B cell (primary cell): ENCODE measurements at places on chromosomes 2 and 18. TPM values are rescaled to one million over a fixed set of nuclear protein-coding genes. Genes with fewer than 3 reads are reported as not detected.
A peak's percentile ranks its signal among the peaks of the same experiment; 100 is the strongest.

- peak overlapping the region; percentile 82 for H3K4me3 ChIP-seq
- no peaks in the 10 kb centered on the region for H3K36me3 ChIP-seq
- H3K27ac ChIP-seq = no peak overlapping the region
- peaks cover 13% of the 10 kb centered on the region for H3K4me1 ChIP-seq
Measured at GRCh38 chr2:169478745-169479256, 493 bp upstream of the BBS5 start.

DNA sequence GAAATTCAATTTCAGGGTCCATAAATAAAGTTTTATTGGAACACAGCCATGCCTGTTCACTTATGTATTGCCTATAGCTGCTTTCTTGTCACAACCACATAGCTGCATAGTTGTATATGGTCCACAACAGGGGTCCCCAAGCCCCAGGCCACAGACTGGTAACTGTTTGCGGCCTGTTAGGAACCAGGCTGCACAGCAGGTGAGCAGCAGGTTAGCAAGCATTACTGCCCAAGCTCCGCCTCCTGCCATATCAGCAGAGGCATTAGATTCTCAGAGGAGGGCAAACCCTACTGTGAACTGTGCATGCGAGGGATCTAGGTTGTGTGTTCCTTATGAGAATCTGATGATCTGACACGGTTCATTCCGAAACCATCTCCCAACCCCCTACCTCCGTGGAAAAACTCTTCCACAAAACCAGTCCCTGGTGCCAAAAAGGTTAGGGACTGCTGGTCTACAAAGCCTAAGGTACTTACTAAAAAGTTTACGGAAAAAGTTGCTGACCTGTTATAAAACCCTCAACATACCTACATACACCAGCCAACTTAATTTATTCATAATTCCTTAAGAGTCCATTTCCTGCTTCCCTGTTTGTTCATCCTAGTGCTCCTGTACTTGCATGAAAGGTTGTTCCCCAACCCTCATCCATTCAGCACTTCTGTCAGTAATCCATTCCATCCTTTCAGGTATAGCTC is 40.1 kb downstream of the NDUFAF7 start:
- H3K27me3 ChIP-seq = no peaks in the 10 kb centered on the region
- no peaks in the 10 kb centered on the region for H3K4me1 ChIP-seq
- no peak for DNase-seq

DNA sequence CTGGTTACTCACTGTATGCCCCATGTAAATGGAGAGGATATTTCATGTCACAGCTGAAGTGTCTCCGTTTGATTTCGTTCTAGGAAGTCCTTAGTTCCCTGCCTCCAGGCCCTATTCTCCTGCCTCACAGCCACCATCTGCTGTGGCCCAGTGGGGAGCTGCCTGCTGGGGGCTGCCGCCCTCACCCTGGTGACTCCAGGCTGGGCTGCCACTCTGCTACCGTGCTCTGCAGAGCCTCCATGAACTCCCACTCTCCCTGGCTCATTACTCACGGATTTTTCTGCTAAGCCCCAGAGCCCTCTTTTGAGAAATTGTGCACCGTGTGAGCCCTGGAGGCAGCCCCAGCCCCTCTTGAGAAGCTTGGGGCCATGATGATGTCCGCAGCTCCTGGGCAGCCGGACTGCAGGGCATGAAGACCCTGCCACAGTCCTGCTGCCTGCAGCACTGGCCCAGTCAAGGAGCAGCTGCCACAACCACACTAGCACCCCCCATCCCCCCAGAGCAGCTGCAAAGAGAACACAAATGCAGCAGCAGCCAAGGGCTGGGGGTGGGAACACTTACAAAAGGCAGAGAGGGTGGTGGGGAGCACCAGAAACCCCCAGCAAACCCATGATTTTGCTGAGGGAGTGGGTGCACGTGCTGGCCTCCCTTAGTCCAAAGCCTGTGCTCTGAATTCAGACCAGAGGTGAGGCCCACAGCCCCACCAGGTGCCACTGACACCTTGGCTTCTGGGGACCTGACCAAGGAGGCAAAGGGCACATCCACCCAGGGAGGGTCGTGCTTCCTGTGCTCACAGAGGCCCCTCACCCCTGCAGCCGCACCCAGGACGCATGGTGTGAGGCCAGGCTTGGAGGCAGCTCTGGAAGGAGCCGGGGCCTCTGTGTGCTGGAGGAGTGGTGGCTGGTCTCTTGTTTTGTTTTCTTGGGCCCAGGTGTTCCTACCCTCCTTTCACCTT is 270.2 kb upstream of the RAB6C start:
- no peak overlapping the region for H3K27ac ChIP-seq
- H3K27me3 ChIP-seq = no peaks in the 10 kb centered on the region
- no peak overlapping the region for H3K4me3 ChIP-seq
- no peaks in the 10 kb centered on the region for H3K36me3 ChIP-seq
- no peak for DNase-seq

DNA sequence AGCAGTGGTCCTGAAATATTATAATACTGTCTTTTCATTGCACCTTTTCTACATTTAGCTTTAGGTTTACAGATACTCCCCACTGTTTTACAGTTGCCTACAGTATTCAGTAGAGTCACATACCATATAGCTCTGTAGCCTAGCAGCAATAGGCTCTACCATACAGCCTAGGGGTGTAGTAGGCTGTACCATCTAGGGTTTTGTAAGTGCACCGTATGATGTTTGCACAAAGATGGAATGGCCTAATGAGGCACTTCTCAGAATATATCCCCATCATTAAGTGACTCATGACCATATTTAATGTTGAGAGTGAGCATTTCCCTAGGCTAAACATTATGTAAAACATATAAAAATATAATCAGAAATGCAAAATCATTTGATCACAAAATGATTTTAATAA is 511.3 kb upstream of the RAB12 start:
- no peak for DNase-seq
- no peaks in the 10 kb centered on the region for H3K27me3 ChIP-seq
- H3K27ac ChIP-seq = no peak overlapping the region
- no peaks in the 10 kb centered on the region for H3K4me1 ChIP-seq

GRCh38 chr2:236217926-236218325 is 46.3 kb downstream of the ASB18 start:
- H3K36me3 ChIP-seq = no peaks in the 10 kb centered on the region
- no peak overlapping the region for H3K27ac ChIP-seq
- H3K27me3 ChIP-seq = no peaks in the 10 kb centered on the region
- no peak overlapping the region for H3K4me3 ChIP-seq

- DNase-seq = no peak
- H3K4me3 ChIP-seq = no peak overlapping the region
- H3K4me1 ChIP-seq = no peaks in the 10 kb centered on the region
- H3K36me3 ChIP-seq = no peaks in the 10 kb centered on the region
Measured at GRCh38 chr2:8922431-8922830, 81.1 kb downstream of the MBOAT2 start.

- H3K4me1 ChIP-seq = peaks cover 15% of the 10 kb centered on the region
- no peaks in the 10 kb centered on the region for H3K27me3 ChIP-seq
Measured at GRCh38 chr2:226831266-226831665, 4.6 kb upstream of the RHBDD1 start.

DNA sequence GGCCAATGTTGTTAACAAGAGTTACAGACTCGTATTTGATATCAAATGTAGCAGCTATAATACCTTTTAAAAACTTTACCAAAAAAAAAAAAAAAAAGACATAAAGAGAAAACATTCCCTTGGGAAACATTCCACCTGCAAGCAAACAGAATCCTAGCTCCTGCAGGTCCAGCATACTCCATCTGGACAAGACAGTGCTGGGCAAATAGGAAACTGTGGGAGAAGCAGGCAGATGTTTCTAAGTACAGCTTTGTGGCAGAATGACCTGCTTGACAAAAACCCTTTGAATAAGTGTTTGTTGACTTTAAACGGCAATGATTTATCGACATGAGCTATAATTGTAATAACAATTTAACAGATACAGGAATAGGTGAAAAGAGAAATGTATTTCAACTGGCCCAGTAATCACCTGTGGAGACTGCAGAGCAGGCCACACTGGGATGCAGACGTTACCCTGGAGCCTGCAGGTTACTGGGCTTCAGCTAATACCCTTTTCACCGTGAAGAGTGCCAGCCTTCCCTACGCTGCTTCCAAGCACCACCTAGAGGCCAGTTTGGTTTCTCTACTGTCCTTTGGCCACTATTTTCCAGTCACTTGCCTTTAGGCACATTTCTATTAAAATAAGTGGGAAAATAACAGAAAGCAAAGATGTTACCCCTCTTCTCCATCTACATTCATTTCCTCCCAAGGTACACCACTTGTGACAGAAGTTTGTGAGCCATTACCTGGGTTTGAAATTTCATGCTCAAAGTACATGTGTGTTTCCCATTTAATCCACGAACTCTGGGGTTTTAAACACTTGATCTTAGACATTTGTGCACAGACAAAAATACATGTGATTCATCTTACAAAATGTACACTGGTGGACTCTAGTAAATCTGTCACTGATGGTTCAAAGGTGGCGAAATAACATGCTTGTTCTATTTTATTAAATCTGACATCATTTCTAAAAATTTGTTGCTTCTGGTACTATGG is 96.9 kb upstream of the ZNF397 start:
- H3K27me3 ChIP-seq = no peaks in the 10 kb centered on the region
- H3K4me3 ChIP-seq = no peak overlapping the region
- peaks cover 22% of the 10 kb centered on the region for H3K36me3 ChIP-seq
- H3K4me1 ChIP-seq = peaks cover 24% of the 10 kb centered on the region
- no peak overlapping the region for H3K27ac ChIP-seq
- peak; percentile 52 for DNase-seq

DNA sequence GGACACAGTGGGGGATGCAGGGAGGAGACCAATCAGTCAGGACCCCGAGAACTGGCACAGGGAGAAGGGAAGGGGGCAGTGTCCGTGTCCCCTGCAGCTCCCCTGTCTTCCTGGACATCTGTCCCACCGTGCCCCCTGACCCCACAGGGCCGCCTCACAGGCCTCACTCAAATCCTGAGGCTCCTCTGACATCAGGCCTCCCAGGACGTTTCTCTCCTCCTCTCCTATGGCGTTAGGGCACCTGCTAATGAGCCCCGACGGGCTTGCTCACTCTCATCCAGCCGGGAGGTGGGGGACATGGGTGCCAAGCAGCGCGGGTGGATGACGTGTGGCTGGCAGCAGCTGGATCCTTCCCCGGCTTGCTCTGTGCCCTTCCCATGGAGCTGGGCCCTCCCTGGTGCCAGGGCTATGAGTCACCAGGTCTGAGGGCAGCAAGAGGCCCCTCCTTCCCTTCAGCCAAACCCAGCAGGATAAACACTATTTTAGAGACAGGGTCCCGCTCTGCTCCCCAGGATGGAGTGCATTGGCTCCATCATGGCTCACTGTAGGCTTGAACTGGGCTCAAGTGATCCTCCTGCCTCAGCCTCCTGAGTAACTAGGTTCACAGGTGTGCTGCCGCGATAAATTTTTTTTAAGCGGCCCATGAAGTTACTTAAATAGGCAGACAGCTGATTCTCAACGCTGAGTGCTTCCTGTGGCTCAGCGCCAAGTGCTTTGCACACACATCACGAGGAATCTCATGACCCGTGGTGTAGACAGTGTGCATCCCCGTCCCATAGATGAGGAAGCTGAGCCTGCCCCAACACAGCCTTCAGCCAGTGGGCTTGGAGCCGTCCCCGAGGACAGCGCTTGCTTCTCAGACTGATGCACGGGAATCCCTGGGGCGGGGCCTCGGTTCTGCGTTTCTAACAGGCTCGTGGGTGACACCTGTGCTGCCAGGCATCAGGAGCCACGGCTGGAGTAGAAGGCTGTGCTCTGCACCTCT is 64.5 kb upstream of the HDAC4 start:
- no peak for DNase-seq
- H3K4me3 ChIP-seq = no peak overlapping the region
- no peaks in the 10 kb centered on the region for H3K36me3 ChIP-seq
- H3K27me3 ChIP-seq = no peaks in the 10 kb centered on the region
- H3K27ac ChIP-seq = no peak overlapping the region

DNA sequence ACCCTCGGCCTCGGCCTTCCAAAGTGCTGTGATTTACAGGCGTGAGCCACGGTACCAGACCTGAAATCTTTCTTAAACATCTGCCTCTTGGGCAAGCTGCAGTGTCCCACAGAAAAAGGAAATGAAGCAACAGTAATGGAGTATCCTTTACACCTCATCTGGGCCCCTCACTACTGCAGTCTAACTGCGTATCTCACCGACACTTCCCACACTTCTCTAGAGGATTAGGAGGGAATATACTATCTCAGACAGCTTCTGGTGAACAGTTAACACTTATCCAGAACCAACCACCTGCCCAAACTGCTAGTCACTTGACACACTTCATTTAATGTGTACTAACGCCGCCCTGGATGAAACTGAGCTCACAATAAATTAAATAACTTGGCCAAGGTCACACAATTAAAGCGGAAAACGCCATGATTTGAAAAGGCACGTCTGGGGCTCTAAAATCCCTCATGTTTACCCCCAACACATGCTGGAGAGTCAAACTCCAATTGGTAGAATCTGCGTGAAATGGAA is 993 bp downstream of the COX7A2L start:
- H3K27me3 ChIP-seq = no peaks in the 10 kb centered on the region
- H3K27ac ChIP-seq = no peak overlapping the region
- no peaks in the 10 kb centered on the region for H3K36me3 ChIP-seq
- H3K4me1 ChIP-seq = peaks cover 26% of the 10 kb centered on the region
- peak; percentile 38 for DNase-seq

DNA sequence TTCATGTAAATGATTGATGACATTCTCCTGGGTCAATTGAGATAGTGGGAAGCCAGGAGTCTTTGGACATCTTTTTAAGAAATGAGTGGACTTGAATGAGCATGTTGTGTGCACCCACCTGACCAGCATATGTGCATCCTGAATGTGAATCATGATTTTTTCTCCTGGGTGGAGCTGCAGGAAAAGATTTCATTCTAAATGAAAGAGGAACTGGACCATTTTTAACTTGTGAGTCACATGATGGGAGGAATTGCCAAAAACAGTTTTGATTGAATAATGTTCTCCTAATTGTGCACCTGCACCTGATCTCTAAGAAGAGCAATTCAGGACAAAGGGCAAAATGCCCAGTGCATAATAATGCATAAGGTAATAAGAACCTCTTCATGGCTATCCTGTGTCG is 32.3 kb downstream of the COPS8 start:
- H3K27me3 ChIP-seq = no peaks in the 10 kb centered on the region
- DNase-seq = no peak
- no peaks in the 10 kb centered on the region for H3K36me3 ChIP-seq
- H3K4me1 ChIP-seq = peaks cover 5% of the 10 kb centered on the region
- no peak overlapping the region for H3K4me3 ChIP-seq

DNA sequence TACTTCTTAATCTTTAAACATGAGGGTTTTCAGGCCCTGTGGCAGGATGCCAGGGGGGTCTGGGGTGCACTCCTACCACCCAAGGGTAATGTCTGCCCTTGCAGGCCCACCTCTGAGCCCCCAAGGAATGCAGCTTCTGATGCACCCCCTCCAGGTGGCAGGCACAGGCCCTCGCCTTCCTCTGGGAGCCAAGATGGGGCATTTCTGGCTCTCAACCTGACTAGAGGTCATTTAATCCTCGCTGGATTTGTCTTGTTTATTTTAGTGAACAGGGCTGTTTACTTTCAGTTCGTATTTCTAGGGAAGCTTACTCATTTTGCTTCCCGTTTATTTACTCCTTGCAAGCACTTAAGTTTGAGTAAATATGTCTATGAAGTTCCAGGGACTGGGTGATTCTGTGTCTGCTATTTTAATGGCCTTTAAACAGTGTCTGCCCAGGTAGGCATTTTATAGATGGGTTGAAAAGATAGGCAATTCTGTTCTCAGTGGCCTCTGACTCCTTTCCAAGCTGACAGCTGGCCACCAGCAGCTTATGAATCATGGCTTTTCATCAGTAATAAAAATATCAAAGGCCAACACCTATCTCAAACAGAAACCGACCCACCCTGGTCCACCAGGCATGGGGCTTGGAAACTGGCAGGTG is 11.1 kb upstream of the DNPEP start:
- H3K4me3 ChIP-seq = no peak overlapping the region
- no peak overlapping the region for H3K27ac ChIP-seq
- H3K27me3 ChIP-seq = peaks cover 17% of the 10 kb centered on the region

ACTR1B gene
- polyA plus RNA-seq = 143 and 155 TPM in 2 replicates
